ENCODE measurements at places on chromosomes 3 and 15.

GRCh38 chr3:50166620-50167019 lies 11.5 kb downstream of the SEMA3F start:
- no peak for DNase-seq

DNA sequence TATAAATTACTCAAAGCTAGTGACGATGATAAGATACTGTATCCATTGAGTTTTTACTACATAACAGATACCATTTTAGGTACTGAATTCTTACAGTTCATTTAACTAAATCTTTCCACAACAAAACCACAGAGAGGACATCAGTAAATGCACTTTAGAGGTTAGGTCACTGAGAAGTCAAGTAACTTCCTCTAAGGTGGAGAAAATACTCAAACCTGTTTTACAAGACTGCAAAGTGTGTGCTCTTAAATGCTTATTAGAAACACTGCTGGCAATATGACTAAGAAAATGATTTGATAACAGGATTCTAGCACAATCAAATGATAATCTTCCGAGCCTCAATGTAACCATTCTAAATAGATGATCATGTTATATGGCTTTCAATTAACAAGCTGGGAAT lies 99.4 kb downstream of the UBE3A start:
- no peak for DNase-seq

DNA sequence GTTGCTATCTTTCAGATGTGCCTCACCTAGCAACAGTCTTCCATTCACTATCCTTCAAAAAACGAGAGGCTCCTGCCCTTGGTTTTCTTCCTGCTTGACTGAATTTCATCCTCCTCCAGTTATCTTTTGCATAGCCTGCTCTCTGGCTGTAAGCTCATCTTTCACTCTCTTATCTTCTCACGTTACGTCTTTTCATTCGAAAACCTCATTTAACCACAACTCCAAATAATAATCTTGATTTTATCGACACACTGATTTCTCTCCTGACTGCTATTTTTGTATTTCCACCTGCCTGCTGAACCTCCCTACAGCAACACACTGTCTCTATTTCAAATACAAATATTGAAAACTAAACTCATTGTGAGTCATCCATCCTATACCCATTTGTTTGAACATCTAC lies 230.7 kb upstream of the TMC3 start:
- DNase-seq = no peak

GRCh38 chr3:113439606-113440005 lies 1.7 kb downstream of the CFAP44 start:
- DNase-seq = no peak

DNA sequence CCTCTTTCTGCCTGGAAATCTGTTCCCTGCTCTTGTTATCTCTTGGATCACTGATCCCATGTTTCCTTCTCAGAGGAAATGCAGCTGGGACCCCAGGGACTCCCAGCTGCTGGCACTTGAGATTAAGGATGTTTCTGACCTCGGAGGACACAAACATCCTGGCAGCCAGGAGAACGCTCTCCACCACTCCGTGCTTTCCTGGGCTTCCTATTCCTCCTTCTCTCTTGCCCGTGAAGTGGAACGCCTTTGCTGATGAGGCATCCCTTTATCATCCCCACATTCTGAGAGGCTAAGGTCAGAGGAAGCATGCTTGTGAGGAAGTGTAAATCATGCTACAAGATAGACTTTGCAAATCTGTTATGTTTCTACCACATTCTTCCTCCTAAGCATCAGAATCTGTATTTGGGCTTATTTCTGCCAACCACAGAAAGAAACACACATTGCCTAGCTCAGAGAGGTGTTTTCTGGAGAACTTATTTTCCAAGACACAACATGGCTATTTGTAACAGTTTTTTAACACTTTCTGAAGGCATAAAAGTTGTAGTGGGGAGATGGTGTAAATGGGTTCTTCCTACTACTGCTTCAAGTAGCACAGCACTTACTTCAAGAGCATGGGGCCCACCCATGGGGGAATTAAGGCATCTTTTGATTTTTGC lies 25.6 kb upstream of the LDHAL6B start:
- no peak for DNase-seq

GRCh38 chr3:110352841-110353604 lies 718.6 kb upstream of the NECTIN3 start:
- no peak for DNase-seq

DNA sequence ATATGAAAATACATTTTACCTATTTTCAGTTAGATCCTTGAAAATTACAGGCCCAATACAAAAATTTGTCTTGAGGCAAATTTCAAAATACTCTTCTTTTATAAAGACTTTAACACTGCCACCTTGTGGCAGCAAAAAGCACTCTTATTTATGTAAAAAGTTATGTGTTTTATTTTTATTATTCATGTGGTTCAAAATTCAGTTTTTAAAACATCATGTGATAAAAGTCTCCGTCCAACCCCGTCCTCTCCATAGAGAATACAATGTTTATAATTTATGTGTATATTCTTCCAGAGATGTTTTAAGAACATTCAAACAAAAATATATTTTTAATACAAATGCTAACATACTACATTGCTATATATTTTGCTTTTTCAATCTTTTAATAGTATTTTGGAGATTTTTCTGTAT lies 36.9 kb upstream of the TRIM59 start:
- DNase-seq = no peak

- DNase-seq = no peak
These were observed 23.8 kb downstream of the CNOT10 start for GRCh38 chr3:32708672-32709283.

GRCh38 chr15:60814062-60814461 lies 335.1 kb upstream of the ICE2 start:
- no peak for DNase-seq

- no peak for DNase-seq
These were observed 1.4 kb upstream of the MAGEL2 start for GRCh38 chr15:23648920-23649515.

- DNase-seq = no peak
These were observed 36.5 kb downstream of the PLXNA1 start for GRCh38 chr3:127019449-127019848.

DNA sequence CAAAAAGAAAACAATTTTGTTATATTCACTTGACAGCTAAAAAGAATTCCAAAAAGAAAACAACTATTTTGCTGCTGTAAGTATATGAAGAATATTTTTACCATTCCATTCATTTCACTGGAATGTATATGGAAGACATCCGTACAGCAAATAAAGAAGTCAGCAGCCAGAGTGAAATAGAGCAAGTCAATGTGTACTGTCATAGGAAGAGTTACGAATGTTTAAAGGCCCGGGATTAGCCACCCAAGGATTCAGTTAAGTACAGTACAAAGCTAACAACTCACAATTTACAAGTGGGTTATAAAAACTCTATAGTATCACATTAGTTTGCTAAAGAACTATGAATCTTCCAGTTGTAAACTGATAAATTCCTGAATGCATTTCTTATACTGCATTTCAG lies 14.4 kb upstream of the XXYLT1 start:
- no peak for DNase-seq

DNA sequence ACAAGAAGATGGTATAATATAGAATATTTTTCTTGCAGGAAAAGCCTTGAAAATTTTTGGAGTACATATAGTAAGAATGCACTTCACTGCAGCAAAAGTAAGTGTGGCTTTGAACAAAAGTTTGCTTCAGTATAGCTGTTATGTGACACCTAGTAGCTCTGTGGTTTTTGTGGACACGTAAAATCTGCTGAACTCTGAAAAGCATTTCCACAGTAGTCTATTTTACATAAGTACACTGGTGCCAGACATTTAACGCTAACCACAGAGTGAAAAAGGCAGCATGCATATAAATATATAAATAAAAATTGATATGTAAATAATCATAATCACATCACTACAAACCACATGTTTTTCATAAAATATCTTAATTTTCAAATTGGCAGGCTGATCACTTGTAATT lies 39.8 kb downstream of the CGGBP1 start:
- DNase-seq = no peak

- DNase-seq = no peak
These were observed 159.8 kb downstream of the AKAP13 start for GRCh38 chr15:85540085-85540797.

GRCh38 chr15:80587816-80588456 lies 107.2 kb upstream of the ABHD17C start:
- DNase-seq = no peak

DNA sequence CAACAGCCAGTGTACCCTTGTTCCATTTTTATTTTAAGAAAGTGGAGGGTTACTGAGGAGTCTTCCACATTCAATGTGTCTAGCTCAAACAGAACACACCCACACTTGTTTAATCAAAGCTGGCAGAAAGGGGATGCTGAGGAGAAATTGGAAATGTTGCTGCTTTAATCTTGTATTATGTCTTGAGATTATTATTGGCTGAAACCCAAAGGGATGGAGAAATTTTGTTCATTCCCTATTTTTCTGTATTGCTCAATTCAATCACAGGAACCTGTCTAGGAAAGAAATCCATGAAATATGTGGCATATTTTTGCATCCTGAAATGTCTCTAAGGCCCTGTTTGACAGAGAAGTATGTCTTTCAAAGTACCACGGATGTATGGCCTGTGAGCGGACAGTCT lies 238.0 kb downstream of the MYRIP start:
- DNase-seq = no peak

DNA sequence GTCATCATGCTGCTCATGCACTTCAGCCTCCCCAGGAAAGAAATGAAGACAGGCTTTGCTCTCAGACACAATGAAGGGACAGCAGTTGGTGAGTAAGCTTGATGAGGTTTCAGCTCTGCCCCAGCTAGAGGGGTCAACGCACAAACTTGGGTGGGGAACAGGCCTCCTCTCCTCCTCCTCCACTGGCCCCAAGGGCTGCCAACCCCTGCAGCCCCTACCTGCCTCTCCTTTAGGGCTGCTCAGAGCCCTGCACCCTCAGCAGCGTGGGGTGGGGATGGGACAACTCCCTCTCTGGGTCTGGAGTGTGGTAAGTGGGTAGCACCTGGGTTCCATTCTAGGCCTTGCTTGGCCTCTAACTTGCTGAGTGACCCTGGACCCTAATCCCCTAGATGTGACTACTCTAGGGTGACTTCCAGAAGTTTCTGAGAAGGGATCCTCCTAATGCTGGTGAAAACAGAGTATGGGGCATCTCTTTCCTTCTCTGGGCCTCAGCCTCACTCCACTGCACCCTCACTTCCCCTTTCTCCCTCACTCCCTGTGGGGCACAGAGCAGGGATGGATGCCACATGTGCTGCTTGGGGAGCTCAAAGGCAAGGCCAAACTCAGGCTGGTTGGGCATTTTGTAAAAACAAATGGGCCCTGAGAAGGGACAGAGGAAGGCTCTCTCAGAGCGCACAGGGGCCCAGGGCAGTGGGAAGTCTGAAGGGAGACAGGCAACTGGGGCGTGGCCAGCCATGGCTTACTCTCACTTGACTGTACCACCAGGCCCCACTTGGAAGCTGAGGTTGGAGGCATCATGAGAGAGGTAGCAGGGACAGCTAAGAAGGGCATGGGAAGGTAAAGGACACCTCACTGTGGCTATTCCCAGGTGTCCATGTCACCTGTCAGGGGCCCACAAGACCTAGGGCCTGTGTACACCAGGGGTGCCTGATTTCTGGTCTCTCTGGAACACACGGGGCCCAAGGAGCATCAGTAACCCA lies 64.0 kb downstream of the SYNM start:
- no peak for DNase-seq

- peak; percentile 38 for DNase-seq
These were observed 28.6 kb upstream of the KBTBD12 start for GRCh38 chr3:127886231-127886955.

DNA sequence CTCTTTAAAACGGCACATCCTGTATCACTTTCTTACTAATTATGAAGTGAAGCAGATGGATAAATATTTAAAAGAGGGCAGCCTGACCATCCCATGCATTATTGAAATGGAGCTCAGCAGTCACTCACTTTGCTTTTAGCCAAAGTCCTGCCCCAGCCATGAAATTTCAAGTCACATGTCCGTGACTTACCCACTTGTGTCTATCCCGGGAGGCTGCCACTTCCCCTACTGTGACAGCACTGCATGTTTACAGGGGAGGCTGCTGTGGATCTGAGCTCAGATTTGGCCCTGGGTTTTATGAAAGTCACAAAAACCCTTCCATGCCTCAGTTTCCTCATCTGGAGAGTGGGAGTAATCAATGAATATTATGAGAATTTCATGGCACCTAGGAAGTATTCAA lies 17.9 kb upstream of the LRRK1 start:
- no peak for DNase-seq

GRCh38 chr15:62886431-62887071 lies 156.0 kb upstream of the TPM1 start:
- DNase-seq = no peak

GRCh38 chr15:87703327-87704111 lies 553.0 kb downstream of the NTRK3 start:
- DNase-seq = no peak

GRCh38 chr3:159273608-159274007 lies 471.8 kb downstream of the MFSD1 start:
- DNase-seq = peak; percentile 51

DNA sequence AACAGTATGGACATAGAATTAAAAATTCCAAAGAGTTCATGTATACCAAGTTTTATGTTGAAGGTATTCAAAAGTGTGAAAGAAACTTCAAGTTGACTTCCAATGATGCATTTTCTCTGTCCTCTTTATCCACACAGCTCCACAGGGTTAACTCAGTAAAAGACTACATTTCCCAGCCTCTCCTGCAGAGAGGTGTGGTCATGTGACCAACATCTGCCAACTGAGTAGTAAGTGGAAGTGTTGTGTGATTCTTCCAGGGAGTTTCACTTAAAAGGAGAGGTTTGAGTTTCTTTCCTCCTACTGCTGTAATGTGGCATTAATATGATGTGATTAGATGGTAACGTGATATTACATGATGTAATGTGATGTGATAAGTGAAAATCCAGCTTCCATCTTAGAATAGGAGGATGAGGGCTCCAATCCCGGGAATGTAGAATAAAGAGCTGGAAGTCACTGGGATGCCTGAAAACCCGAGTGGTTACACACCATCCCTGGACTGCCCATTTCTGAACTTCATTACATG lies 280.6 kb downstream of the ARRDC4 start:
- no peak for DNase-seq

- DNase-seq = no peak
These were observed 1.3 kb downstream of the RAD51 start for GRCh38 chr15:40696228-40696627.

GRCh38 chr3:85758442-85758841 lies 799.7 kb downstream of the CADM2 start:
- no peak for DNase-seq

GRCh38 chr3:63807961-63808565 lies 11.0 kb upstream of the C3orf49 start:
- DNase-seq = no peak

- no peak for DNase-seq
These were observed 783 bp upstream of the ISG20 start for GRCh38 chr15:88637841-88638625.

GRCh38 chr15:64732156-64732860 lies 43.1 kb downstream of the RBPMS2 start:
- DNase-seq = no peak

GRCh38 chr3:156898296-156898880 lies 72.2 kb downstream of the LEKR1 start:
- no peak for DNase-seq
